Cerebellar nuclear complex (tissue), 1 donor: ENCODE measurements at places on chromosomes 7 and 10.

DNA sequence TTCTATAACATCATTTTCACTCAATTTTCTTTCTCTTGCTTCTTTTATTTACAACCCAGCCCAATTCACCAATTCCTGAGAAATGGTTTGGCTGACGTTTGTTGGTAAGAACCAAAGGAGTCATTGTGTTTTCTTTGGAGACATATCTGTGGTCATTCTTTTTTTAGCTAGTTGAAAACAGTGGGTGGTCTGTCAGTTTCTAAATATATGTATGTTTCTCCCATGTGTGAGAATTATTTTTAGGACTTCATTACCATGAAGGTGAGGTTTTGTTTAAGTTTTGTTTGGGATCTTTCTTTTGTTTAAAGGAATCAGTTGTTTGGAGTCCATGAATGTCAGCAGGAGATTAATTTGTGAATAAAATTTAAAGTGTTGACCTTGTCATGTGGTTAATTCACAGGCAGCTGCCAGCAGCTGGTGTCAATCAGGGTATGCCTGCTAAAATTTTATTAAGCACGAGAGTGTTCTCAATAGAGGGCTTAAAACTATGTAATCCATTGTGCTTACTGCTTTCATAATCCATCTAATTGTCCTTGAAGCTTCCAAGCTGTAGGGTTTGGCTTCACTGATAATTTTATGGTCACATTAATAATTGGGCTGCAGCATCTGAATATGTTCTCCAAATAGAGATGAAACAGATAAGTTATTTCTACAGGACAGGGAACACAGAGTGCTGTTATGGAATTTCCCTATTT is 38.7 kb downstream of the INSYN2A start:
- DNase-seq, result no peak

- DNase-seq, result no peak
Observed at GRCh38 chr7:34406848-34407530, 251.0 kb upstream of the NPSR1 start.

GRCh38 chr7:71350680-71351079 is 218.7 kb downstream of the GALNT17 start:
- no peak for DNase-seq

DNA sequence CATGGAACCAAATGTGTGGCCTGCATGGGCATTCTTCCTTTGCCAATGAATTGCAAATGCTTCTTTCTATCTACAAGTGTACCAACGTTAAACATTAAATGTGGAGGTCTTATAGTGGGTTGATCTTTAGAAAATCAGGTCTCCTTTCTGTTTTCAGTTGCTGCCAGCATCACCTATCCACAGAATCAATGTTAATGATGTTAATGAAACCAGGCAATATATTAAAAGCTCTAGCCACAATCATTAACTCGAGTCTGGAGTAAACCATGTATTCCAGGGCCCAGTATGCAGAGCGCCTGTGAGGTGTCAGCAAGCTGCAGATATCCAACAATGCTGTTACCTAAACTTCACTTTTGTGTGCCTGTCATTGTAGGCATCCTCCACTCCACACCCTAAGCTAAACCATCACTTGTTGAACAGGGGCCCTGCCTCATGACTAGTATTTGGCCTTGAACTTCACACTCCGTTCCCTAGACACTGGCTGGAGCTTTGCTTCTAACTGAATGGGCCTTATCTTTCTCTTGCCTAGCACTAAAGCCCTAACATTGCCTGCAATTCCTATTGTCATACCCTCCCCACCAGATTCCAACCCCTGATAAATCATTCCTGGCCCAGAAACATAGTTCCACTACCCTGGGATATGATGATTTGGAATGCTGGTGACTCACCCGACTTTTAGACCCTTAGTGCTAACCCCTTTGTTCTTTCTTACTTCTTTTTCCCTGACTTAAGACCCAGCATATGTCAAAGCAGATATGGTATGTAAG is 24.3 kb upstream of the ITGB8 start:
- DNase-seq, result no peak

DNA sequence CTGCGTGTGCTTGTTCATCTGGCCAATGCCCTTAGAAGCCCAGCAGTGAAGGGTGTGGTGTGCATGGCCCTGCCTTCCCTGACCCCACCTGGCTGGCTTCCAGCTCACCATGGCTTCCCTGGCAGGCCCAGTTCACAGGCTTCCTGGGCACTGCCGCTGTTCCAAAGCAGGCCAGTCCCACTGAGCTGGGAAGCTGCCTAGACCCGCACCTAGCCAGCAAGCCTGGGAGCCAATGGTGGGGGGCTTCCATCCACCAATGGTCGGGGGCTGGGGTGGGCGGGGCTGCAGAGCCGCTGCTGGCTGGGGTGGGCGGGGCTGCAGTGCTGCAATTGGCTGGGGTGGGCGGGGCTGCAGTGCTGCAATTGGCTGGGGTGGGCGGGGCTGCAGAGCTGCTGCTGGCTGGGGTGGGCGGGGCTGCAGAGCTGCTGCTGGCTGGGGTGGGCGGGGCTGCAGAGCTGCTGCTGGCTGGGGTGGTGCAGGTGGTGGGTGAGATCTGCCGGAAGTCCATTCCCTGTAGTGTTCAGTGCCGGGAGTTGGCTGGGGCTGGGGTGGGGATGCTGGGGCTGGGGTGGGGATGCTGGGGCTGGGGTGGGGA is 12.4 kb downstream of the CALY start:
- no peak for DNase-seq

GRCh38 chr10:99456931-99457288 is 26.5 kb upstream of the GOT1 start:
- no peak for DNase-seq

DNA sequence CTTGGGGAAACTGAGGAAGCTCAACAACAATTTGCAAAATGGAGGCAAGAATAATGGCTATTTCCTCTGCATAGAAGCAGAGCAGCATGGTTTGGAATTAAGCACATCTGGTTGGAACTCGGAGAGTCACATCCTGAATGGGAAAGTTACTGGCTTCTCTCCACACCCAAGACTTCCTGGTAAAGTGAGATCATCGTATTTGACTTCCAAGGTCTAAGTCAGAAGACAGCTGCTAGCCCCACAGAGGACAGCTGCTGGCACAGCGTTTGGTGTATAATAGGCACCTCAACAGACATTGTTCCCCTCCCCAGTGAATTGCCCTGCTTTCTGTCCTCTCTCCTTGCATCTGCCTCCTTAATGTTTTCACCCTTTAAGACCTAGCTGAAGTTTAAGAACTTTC is 37.0 kb upstream of the NRF1 start:
- DNase-seq, result no peak

GRCh38 chr7:129779602-129780256 is 168.2 kb downstream of the NRF1 start:
- DNase-seq, result no peak

DNA sequence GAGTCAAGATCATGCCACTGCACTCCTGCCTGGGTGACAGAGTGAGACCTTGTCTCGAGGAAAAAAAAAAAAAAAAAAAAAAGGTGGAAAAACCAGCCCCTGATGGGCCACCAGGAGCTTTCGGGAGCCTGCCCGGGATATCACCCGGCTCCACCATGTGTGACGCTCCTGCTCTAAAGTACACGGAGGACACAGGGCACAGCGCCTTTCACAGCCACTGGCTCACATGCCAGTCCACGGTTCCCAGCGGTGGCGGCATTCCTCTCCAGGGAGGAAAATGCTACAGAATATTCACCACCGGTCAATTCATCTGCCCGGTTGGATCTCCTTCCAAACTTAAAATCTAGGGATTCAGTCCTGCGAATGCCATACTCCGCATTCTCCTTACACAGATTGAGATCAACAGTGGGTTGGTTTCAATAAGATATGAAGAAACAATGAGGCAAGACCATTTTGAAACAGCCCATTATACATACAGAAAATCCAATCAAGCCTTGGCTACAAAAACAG is 81.2 kb downstream of the CTBP2 start:
- DNase-seq, result no peak

GRCh38 chr7:30904561-30904960 is 7.1 kb upstream of the AQP1 start:
- DNase-seq, result no peak

DNA sequence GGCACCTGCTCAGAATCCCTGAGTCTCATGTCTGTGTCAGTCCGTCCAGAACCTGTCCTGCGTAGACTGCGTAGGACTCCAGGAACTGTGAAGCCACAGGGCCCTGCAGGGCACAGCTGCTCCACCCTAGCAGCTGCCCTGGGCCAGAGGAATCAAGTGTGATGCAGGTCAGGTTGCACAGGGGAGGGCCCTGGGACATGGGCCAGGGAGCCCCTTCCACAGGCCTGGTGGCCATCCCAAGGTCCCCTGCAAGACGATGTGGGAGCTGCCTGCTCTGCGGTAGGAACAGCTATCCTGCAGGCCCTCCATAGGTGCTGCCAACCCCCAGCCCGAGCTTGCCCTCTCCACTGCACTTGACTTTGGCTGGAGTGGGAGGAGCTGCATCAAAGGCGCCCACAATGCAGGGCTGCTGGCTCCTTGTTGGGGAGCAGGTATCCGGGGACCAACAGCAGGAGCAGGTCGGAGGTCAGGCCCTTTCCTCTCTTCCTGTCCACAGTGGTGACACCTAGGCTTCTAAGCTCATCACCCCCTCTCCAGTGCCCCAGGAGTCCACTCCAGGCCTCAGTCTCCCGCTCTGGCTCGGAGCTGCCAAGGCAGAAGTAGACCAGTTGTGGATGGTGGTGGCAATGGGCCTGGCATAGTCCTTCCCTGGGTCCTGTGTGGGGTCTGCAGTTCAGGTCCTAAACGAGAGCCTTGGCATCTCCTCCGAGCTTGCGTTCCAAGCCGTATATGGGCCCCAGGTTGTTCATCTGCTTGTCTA is 149.1 kb downstream of the MAPK8 start:
- DNase-seq, result no peak

DNA sequence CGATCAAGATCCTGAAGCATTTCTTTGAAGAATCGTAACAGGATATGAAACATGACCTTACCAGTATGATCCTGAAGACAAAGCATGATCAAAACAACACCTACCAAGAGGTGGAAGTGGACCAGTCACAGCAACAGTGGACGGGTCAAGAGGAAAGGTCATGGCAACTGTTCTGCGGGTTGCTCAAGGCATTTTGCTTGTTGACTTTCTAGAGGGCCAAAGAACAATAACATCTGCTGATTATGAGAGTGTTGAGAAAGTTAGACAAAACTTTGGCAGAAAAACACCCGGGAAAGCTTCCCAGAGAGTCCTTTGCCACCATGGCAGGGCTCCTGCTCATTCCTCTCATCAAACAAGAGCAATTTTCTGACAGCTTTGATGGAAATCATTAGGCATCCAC is 65.6 kb upstream of the LRRC18 start:
- DNase-seq, result no peak

- no peak for DNase-seq
Observed at GRCh38 chr10:102537948-102538347, 34.2 kb downstream of the SUFU start.

DNA sequence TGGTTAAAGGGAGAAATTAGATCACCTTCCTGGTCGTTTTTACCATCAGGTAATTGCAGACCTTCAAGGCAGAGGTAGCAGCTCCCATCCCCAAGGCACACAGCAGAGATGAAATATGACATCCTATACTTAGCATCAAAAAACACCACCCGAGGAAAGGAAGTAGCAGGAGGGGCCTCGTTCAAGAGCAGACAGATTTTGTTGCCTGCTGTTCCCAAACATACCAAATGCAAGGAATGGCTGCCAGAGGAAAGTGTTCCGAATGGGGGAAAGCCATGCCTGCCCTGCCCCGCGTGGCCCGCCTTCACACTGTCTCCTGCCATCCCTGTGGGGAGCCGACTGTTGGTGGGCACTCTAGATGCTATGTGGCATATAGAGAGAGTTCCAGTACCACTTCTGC is 18.0 kb downstream of the FKBP6 start:
- DNase-seq, result no peak

DNA sequence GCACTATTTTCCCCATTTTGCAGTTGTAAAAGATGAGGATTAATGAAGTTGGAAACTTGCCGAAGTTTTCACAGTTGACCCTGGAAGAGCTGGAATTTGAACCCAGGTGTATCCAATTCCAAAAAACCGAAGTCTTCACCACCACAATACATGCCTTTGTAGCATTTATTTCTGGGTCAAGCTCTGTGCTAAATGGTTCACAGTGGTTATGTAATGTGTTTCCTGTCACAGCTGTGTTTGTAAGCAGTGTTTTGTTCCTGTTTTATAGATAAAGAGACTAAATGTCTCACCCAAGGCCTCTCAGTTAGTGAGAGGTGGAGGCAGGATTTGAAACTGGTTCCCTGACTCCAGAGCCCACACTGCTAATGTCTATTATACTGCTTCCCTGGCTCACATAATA is 17.6 kb downstream of the SFTPA2 start:
- DNase-seq, result no peak

- no peak for DNase-seq
Observed at GRCh38 chr10:72783410-72783833, 91.5 kb downstream of the MCU start.

- DNase-seq, result no peak
Observed at GRCh38 chr7:15341817-15342216, 220.0 kb downstream of the AGMO start.

DNA sequence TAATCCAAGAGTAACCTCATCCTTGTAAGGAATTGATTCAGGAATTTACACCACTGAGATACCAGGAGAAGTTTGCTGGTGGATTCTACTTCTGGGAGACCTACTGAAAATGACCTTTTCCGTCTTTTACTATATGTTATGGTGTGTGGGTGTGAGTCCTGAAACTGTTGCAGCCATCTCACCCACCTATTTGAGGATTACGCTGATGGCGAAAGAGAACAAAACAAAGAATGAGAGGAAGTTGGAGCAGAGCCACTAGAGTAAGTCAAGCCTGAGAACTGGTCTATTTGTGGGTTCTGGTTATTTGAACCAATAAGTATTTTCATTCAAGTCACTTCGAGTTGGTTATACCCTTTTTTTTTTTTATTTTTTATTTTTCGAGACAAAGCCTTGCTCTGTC is 12.7 kb upstream of the ABCC2 start:
- DNase-seq, result no peak

- no peak for DNase-seq
Observed at GRCh38 chr10:87703771-87704170, 44.1 kb downstream of the PAPSS2 start.

- DNase-seq, result no peak
Observed at GRCh38 chr7:101666741-101667140, 37.6 kb upstream of the MYL10 start.
